ENCODE measurements at places on chromosomes 2 and 18.

DNA sequence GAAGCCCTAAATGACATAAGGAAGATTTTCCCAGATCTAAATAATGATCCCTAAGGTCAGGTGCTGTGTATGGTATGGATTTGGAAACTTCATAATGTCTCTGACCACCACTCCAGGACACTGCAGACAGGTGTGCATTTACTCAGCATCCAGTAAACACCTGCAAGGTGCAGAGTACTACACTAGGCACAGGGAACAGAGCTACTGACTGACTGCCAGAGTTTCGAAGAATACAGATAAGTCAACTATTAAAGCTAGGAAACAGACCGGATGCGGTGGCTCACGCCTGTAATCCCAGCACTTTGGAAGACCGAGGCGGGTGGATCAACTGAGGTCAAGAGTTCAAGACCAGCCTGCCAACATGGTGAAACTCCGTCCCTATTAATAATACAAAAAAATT, 65.0 kb downstream of the ATP8B1 start:
- DNase-seq: no peak

DNA sequence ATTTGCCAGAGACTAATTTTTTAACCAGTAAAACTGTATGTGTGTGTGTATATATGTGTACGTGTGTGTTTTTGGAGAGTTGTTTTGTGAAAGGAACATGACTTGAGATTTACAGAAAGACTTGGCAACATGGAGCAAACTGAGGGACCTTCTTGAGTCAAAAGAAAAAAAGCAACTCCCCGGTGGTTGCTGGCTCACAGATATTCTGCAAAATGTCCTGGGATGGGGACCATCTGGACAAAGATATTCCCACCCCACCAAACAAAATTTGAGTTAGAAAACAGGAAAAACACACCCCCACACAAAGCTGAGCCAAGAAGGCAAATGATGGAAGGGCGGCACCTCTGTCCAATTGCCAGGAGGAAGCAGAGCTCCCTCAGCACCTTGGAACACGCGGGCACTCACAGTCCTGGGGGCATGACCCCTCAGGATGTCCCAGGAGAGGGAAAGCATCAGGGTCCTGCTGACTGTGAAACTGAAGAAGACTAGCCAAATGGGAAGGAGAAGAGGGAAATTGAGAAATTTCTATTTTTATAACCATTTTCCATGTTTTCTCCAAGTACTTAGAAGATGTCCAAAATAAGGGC, 290.2 kb upstream of the ACVR2A start:
- DNase-seq: no peak

DNA sequence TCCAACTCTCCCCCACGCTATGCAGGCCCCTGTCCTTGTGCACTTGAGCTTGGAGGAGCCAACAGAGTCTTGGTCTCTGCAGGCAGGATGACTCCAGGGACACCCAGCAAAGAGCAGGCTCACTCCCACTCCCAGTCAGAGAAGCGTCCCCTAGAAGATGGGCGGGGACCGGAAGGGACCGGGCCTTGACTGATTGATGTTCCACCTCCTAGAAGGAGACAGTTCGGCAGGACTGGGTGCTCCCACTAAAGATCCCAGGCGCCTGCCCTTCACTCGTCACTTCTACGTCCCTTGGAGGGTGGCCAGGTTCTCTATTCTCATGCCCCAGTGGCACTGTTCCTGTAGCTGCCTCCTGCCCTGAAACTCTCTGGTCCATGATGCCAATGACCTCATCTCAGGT, 3.2 kb upstream of the SP100 start:
- no peak for DNase-seq

GRCh38 chr2:234083572-234084348, 33.3 kb downstream of the SPP2 start:
- no peak for DNase-seq

GRCh38 chr2:235976516-235976915, 191.7 kb downstream of the GBX2 start:
- DNase-seq: no peak

DNA sequence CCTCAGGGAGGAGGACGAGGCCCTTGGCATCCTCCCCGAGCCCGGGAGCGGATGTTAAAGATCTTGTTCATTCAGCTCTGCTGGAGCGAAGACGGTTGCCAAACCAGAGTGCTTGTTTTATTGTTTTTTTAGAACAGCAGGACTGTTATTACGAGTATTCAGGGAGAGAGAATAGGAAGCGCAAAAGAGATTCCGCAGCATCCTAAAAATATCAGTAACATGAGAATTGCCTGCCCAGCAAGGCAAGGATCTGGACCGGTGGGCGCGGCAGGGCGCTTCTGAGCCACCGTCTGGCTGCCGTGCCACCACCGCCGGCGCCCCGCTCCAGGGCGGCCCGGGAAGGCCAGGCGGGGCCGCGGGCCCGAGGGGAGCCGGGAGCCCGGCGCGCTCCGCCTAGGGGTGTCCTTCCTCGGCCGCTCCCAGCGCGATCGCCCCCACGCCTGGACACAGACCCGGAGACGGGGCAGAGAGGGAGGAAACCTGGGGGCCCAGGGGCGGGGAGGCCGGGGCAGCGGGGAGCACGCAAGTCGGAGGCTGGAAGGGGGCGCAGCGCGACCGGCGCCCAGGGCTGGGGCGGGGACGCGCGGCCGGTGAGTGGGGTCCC, 843 bp downstream of the CYS1 start:
- no peak for DNase-seq

- no peak for DNase-seq
Measured at GRCh38 chr18:8754995-8755960, 49.9 kb downstream of the MTCL1 start.

- DNase-seq: no peak
Measured at GRCh38 chr2:188678882-188679281, 295.3 kb upstream of the COL3A1 start.

GRCh38 chr2:57373530-57373929, 673.1 kb upstream of the VRK2 start:
- DNase-seq: no peak

- no peak for DNase-seq
Measured at GRCh38 chr2:231412618-231412963, 17.1 kb downstream of the B3GNT7 start.

DNA sequence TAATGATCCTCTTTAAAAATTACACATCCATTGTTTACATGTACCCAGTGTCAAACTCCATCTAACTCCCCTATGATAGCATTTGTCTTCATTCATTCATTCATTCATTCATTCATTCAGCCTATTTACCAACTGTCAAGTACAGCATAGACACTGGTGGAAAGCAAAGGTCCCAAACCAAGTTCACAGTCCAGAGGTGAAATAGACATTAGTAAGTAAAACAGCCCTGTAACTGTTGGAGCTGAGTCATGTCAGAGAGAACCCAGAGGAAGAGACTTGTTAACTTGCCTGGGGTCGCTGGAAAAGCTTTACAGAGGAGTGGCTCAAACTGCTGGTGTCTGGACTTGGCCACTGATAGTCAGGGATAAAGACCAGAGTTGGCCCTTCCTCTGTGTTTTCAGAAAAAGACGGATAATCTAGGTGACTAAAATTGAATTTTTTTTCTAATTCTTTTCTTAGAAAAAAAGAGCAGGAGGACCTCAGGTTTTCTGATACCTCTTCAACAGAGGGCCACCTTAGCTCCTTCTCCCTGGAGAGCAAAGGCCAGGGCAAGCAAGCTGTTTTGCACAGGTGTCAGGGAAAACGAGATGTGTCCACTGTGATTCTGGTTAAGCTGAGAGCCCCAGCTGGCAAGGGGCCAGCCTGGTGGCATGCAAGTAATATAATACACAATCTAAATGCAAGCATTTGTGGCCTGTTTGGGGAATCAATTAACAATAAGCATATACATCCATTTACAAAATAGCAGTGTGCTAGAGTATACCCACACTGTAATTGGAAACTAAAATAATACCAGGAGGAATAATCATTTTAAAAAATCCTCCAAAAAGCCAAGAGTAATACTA, 96.7 kb upstream of the SLC14A2 start:
- no peak for DNase-seq

GRCh38 chr2:193793914-193794313, 1599.2 kb upstream of the TMEFF2 start:
- DNase-seq: no peak

- DNase-seq: no peak
Measured at GRCh38 chr18:6023551-6023950, 128.2 kb upstream of the TMEM200C start.

DNA sequence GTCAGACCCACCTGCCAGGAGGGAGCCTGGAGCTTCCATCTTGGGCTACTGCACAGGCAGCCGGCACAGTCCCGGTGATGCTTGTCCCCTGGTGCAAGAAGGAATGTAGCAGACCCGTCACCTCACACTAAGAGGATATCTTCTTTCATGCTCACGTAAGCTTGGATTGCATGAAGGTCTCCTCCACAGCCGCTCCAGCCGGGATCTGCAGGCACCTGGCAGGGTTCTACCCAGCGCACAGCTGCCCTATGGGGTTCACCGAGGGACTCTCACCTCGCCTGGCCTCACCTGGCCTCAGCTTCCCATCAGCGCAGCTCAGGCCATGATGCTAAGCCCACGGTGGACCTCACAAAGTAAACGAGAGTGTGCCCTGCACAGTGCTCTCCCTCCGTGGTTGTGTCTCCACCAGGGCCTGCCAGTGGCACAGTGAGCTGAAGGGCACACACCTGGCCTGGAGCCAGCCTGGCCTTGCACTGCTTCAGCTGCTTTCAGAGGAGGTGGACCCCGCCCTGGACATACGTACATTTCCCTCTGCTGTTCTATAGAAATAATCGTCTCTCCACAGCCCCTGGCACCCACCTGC, 239.1 kb downstream of the SEPTIN10 start:
- no peak for DNase-seq

- no peak for DNase-seq
Measured at GRCh38 chr2:67782443-67782842, 280.4 kb downstream of the C1D start.

- DNase-seq: no peak
Measured at GRCh38 chr2:158825021-158825420, 29.9 kb downstream of the DAPL1 start.

DNA sequence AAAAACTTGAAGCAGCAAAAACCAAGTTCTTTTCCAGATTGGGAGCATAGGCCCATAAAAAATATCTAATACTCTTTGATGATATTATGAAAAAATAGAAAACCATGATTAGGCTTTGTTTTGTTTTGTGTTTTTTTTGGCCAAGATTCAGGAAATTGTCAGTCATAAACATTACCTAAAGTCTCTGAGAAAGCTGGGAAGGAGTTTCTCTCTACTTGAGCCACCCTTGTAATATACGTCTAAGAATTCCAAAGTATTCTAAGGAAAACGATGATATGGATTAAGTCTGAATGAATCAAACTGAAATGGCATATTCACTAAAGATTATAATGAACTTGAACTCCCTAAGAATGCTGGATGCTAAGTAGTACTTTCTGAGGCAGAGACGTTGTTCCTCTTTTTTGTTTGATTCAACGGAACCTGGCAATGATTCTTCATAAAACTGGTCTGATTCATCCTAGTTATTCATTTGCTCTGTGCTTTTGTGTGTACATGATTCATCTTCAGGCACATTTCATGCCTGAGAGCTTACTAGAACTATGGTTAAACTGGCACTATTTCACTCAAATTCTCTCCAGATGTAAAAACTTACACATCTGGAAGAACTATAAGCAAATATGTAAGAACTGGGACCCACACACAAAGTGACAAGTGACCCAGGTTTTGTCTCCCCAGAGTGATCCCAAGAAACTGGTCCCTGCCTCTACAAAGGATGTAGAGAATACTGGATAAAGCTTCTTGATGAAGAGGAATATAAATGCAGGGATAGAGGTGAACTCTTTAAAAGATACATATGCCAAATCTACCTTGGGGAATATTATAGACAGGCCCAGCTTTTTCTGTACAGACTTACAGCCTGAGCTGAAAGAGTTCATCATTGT, 159.7 kb downstream of the DOCK10 start:
- peak; percentile 50 for DNase-seq

GRCh38 chr2:106953779-106954178, 67.8 kb upstream of the ST6GAL2 start:
- no peak for DNase-seq

DNA sequence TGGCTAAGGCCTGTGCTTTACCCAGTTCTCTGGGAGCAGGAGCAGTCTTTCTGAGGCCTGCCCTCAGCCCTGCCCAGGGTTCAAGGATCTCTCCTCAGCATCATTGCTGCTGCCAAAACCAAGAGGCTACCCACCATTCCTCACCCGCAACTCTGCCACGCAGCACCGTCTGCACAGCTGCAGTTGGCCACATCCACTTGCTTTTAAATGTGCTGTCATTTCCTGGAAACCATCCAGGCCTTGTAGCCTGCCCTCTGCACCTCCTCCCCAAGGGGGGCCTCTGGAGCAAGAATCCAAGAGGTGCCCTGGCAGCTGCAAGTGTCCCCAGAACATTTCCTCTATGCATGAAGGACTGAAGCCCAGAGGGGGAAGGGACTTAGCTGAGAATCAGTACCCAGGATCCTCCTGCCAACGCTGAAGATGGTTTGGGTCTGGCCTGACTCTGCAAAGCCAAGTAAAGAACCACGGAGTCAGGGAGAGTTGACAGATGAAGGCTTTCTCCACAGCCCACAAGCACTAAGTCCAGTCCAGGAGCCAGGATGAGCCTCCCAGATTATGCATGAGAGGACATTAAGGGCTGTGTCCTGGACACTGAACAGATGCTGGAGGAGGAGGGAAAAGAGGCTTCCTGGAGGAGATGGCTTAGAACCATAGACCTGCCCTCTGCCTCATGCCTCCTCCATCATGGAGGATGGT, 14.9 kb downstream of the EMX1 start:
- no peak for DNase-seq

DNA sequence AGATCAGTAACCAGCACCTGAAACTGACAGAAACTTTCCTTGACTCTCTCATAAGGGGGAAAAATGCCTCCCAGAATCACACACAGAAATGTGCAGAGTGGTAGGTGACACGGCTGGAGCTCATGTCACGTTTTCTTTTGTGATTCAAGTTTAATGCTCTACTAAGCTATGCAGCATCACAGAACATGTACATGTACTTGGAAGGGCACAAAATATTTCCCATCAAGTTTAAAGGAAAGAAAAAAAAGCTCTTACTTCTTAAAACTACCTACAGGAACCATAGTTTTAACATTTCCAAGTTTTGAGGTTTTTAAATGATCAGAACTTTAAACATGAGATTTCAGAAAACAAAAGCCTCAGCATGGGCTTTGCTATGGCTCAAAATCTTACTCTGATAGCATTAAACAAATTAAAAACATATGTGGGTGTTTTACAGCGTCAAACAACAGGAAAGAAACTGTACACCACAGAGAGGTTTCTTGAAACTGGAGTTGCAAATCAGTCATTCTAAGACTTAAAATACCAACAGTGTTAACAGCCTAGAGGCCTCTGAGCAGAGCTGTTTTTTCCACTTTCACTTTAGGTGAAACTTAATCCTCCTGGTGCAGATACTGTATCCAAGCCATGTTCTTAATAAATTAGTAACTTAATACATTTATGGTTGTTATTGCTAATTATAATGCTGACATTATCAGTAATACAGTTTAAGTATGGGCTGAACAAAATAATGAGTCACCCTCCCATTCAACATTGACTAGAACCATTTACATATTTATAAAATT, 30.1 kb downstream of the MBP start:
- no peak for DNase-seq

- no peak for DNase-seq
Measured at GRCh38 chr2:128145651-128146050, 54.7 kb downstream of the UGGT1 start.

GRCh38 chr18:45106331-45106774, 425.7 kb downstream of the SETBP1 start:
- peak; percentile 91 for DNase-seq

Measured in SIG-M5 (cell line).